NCI-H460 (cell line): ENCODE measurements at places on chromosomes 2 and 18. TPM values are rescaled to one million over a fixed set of nuclear protein-coding genes. Genes with fewer than 3 reads are reported as not detected.

- no peak for DNase-seq
These were observed 223.4 kb downstream of the SP3 start for GRCh38 chr2:173741759-173742158.

GPR45 gene
- total RNA-seq = not detected in 2 replicates

DNA sequence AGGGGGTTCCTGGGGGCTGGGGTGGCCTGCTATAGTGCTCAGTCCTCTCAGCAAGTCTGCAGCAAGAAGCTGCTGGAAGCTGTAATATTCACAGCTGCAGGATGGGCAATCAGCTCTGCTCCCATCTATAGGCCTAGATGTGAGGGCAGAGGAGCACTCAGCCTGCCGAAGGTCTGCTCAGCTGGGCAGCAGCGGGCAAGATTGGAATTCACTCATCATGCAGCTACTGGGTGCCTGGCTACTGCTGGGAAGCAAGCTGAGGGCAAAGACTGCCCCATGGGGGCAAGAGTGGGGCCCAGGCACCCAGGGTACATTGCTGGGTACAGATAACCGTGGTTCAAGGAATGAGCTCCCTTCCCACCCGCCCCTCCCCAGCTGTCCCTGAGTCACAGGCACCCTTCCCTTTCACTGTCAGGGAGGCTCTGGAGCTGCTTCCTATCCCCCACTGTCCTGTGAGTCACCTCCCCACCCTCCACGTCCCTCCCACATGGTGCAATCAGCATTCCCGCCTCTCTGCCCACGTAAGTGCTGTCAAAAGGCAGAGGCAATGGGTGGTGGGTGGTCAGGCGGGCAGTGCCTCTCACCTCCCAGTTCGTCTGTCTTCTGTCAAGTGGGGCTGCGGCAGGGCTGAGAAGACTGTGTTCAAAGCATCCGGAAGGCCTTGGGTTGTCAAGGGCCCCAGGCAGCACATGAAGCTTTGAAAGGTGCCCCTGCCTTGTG, 169.2 kb downstream of the TRIM43 start:
- DNase-seq = peak; percentile 1

ASXL3 gene
- 0.20 and 0.26 TPM in 2 replicates for total RNA-seq

GRCh38 chr2:28350791-28351285, 41.8 kb upstream of the FOSL2 start:
- no peak for DNase-seq

- no peak for DNase-seq
These were observed 9.8 kb downstream of the CKAP2L start for GRCh38 chr2:112754564-112754963.

IL36G gene
- not detected in 2 replicates for total RNA-seq

RGPD3 gene
- total RNA-seq = 0.05 and 0.06 TPM in 2 replicates

LOXHD1 gene
- total RNA-seq = not detected in 2 replicates

ZSWIM2 gene
- total RNA-seq = not detected in 2 replicates

DNA sequence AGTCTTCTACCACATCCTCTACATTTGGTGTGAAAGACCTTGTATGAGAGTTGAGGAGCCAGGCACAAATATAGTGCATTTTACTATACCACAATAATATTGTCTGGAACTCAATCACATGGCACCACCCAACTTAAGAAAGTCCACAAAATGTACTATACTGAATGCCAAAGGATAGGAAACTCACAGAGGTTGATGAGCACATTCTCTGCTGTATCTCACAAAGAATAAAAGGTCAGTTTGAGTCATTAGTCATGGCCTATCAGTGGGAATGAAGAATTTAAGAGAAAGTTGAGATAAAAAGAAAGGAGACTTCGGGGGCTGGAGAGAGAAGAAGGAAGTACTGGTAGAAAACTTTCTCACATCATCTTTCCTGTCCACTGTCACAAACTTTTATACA, 134.3 kb downstream of the RDH14 start:
- no peak for DNase-seq

LHCGR gene
- 0.32 and 0.40 TPM in 2 replicates for total RNA-seq

DNA sequence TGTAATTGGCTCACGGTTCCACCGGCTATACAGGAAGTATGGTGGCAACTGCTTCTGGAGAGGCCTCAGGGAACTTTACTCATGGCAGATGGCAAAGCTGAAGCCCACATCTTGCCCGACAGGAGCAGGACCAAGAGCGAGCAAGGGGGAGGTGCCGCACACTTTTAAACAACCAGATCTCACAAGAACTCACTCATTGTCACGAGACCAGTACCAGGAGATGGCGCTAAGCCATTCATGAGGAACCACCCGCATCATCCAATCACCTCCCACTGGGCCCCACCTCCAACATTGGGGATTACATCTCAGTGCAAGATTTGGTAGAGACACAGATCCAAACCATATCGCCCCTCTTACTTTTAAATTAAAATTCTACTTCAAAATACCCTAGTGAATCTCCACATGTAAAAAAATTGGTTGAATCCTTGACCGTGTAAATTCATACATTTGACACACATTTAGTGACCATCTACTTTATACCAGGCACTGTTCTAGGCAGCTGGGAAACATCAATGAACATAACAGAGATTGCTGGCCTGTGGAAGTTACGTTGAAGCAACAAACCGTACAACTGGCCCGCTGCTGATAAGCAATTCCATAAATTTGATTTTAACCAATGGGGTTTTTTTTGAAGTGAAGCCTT, 87.6 kb downstream of the ALPK2 start:
- peak; percentile 18 for DNase-seq

DNA sequence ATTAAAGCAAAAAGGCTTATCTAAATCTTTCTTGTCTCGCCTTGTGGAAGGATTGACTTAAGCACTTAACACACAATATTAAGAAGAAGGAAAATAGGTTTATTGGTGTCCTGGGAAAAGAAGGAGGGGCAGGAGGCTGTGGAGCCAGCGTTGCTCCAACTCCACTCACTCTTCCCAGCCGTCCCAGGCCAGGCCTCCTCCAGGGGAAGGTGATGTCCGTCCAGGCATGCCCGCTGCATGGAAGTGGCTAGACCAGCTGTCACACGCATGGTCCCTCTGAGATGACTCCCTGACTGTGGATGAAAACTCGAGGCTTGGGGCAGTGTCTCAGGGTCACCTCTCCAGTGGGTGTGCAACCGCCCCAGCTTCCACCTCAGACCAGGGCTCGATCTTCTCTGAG, 281.1 kb downstream of the GALR1 start:
- DNase-seq = no peak

- DNase-seq = no peak
These were observed 134.3 kb upstream of the HAAO start for GRCh38 chr2:42926434-42927333.

DNA sequence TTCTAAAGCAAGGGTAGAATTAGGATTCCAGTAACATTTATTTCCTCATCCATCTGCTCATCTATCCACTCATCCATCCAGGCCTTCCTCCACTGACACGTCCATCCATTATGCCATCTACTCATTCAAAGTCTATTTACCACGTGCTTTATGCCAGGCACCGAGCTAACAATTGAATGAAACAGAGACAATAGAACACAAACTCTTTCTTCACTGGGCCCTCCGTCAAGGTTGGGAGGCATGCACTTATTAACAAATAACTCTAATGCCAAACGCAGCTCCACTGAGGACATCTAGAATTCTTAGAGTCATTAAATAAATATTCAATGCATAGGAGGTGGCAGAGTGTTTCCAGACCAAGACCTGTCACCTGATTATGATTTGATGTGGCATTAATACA, 262.7 kb downstream of the CYRIA start:
- DNase-seq = no peak

- DNase-seq = no peak
These were observed 180.9 kb downstream of the TRABD2A start for GRCh38 chr2:84700006-84700405.
